H54 (cell line): ENCODE measurements at places on chromosomes 4 and X.

DNA sequence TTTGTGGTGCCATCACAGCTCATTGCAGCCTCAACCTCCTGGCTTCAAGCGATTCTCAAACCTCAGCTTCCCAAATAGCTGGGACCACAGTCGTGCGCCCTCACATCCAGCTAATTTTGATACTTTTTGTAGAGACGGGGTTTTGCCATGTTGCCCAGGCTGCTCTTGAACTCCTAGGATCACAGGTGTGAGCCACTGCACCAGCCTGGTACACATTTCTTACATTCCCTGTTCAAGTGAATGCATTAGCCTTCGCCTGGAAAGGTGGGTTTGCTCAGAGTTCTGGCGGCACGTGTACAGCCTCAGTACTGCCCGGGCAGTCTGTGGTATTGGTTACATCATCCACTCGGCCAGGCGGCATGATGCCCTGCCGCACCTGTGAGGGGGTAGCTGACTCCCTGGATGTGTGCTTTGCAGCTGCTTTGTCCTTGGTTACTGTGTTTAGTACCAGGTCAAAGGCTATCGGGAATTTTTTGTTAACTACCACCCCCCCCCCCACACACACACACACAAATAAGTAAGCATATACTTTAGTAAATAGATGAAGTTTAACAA lies 57.1 kb downstream of the TNIP2 start:
- no peak for DNase-seq

- DNase-seq = no peak
These were observed 36.3 kb upstream of the SPIN4 start for GRCh38 chrX:63387411-63387810.

DNA sequence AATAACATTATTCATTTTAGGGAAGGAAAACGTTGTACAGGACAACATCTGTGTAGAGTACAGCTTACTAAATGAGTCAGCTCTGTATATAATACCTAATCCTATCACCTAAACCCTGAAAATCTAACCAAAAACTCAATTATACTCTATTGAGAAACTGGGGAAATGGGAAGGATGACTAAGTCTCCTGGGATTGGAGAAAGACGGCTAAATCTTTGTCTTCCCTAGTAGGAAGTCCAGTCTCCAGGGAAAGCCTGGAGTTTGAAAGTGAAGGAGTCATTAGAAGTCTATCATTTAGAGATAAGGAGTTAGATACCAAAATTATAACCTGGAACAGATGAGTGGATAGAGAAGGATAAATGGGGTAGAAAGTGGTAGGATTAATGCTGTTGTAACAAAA lies 286.5 kb downstream of the STK32B start:
- no peak for DNase-seq

DNA sequence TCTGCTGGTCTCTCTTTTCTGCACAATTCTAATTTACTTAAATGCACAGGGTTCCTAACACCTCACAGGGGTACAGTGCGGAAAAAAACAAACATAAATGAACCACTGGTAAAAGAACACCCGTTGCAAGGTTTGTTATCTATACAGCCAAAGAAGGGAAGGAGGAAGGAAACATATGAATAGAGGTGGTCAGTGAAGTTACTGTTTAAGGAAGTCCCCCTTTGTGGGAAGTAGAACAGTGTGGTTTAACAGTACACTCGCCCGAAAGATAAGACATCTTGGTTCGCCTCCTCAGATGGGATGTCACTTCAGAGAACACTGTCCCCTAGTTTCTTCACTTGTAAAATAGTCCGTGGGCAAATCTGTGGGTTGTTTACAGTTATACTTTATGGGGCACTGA lies 57.5 kb downstream of the TEC start:
- DNase-seq = no peak

- no peak for DNase-seq
These were observed 176.8 kb downstream of the LARP7 start for GRCh38 chr4:112813790-112814189.

- DNase-seq = no peak
These were observed 4.6 kb upstream of the PKD2 start for GRCh38 chr4:88002786-88003185.

DNA sequence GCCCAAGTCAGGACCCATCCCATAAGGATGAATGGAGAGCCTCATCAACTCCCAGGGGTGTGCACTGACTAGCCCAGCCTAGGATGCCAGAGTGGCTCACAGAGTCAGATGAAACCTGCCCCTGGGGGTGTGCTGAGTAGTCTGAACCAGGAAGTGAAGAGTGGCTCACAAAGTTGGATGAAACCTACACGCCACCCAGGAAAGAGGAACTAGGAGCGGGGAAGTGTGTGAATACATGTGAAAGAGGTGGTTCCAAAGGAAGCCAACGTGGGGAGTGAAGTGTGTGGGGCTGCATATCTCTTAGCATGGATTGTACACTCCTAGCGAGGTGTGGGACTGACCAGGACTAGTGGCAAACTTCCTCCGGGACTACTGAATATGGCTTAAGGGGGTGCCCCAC lies 902.1 kb upstream of the NDST4 start:
- DNase-seq = no peak

- no peak for DNase-seq
These were observed 483.7 kb upstream of the FTHL17 start for GRCh38 chrX:31555506-31555905.

DNA sequence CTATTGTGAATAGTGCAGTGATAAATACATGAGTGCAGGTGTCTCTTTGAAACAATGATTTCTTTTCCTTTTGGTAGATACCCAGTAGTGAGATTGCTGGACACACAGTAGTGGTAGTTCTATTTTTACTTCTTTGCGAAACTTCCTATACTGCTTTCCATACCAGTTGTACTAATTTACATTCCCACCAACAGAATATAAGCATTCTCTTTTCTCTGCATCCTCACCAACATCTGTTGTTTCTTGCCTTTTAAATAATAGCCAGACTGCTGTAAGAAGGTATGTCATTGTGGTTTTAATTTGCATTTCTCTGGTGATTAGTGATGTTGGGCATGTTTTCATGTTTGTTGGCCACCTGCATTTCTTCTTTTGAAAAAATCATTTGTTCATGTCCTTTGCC lies 105.9 kb downstream of the COL4A6 start:
- DNase-seq = no peak

GRCh38 chr4:1980561-1981041 lies 28.2 kb downstream of the NELFA start:
- DNase-seq = no peak

GRCh38 chrX:153455571-153455970 lies 9.7 kb upstream of the TREX2 start:
- DNase-seq = no peak

- DNase-seq = no peak
These were observed 100.9 kb upstream of the RADX start for GRCh38 chrX:106510713-106511403.

DNA sequence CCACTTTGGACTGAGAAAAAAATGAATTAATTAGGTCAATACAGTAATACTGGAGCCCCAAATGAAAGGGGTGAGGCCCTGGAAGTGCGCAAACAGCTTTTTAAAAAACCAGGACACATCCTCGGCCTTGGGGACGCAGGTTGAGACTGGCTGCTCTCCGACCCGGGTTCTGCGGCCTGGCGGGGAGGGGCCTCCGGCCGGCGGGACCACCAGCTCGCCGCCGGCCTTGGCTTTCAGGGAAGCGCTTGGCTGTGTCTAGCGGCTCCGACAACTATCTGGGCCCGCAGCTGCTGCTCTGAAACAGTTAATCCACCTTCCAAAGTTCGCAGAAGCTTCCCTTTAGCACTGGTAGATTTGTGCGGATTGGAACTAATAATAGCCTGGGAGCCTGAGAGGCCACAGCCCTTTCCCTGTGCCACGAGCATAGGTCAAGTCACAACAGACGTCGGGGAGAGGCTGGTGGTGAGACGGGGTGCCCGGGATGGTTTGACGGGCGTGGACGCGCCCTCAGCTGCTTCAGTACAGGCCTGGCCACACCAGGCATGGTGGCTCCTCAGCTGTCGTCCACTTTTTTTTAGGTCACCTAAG lies 1.1 kb upstream of the SEL1L3 start:
- DNase-seq = no peak

- DNase-seq = no peak
These were observed 87.4 kb downstream of the ADGRA3 start for GRCh38 chr4:22428441-22428840.

GRCh38 chrX:25181775-25182174 lies 166.0 kb upstream of the ARX start:
- DNase-seq = no peak

DNA sequence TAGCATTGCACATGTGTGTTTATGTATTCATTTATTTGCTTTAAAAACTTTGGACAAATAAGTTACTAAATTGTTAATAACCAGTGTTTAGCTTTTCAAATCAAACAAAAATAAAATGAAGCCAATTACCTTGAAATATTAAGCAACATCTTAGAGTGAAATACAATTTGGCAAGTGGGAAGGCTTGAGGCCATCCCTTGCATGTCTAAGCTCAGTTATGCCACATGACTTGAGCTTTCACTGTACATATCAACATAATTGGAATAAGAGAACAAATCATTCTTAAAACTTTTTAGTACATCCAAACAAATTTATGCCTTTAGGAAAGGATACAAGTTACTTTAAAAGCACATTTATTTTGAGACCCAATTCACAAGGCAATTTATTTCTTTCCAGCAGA lies 640.6 kb downstream of the SPRY1 start:
- no peak for DNase-seq

DNA sequence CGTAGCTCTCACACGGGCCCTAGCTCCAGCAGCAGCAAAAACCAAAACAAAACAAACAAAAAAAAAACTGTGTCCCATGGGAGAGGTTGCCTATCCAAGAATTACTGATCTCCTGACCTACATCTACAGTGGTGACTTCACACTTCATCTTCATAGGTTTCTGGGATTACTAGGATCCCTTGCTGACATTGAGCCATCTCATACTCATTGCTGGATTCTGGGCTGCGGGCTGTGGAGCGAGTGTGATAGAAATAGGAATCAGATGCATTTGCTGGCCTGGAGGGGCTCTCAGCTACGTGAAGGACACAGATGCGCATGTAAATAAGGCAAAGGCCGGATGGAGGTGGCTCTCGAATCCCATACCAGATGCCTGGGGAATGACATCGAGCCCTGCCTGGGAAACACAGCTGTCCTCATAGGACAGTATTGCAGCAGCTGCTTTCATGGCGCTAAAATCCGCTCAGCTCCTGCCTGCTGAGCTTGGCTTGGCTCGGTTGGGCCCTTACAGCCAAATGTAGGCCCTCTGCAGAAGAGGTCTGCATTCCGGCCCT lies 41.7 kb downstream of the CNGA2 start:
- DNase-seq = no peak

GRCh38 chrX:11944501-11944900 lies 186.5 kb downstream of the MSL3 start:
- peak; percentile 9 for DNase-seq

DNA sequence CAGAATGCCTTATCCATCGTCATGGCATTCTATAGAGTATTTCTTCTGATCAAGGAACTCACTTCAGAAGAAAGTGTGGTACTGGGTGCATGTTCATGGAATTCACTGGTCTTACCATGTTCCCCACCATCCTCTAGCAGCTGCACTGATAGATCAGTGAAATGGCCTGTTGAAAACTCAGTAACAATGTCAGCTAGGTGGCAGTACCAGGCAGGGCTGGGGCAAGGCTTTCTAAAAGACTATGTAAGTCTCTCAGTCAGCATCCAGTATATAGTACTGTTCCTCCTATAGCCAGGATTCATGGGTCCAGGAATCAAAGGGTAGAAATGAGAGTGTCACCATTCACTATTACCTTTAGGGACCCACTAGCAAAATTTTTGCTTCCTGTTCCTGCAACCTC lies 15.8 kb upstream of the LDB2 start:
- DNase-seq = no peak

GRCh38 chrX:3771766-3772165 lies 58.3 kb upstream of the PRKX start:
- no peak for DNase-seq

DNA sequence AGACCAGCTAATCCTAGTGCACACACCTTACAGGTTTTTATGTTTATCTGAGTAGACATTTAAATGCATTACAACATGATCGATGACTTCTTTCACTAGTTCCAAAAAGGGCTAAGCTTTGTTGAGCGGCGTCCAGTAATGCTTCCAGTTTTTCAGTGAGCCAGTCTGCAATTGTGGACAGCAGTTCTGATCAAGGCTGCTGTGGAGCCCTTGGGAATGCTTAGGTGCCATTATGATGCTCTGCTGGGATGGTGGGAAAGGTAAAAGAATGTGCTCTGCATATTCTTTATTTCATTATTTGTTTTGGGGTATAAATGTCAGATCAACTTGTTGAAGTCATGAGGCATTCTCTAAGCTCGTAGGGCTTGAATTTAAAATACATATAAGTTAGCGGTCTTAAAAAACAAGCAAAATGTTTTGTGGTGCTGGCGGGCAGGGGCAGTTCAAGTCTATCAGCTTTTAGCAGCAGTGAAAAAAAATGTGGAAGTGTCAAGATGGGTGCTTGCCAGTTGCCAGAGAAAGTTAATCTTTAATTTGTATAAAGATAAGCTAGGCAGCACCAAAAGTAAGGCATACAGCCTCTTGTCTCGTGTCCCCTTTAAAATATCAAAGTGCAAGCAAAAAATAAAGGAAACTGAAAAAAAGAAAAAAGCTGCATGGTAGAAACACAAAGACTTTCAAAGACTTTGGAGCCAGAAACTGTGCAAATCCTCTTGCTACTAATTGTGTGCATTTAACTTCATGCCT lies 5.8 kb downstream of the MID1IP1 start:
- DNase-seq = no peak

DNA sequence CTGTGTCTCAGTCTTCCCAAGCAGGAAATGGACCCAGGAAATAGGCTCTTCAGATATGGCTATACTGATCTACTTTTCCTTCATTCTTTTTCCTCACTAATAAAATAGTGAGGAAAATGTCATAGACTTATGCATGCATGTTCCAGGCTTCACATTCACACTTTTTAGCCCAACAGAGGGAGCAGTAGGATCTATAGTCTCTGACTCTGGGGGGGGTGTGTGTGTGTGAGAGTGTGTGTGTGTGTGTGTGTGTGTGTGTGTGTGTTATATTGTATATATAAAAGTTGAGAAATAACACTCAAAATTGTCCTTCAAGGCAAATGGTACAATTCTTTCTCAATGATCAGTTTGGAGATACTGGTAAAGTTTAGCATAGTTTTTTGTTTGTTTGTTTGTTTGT lies 297.2 kb upstream of the GALNT7 start:
- DNase-seq = no peak
